ENCODE measurements at places on chromosomes 7 and 10.

DNA sequence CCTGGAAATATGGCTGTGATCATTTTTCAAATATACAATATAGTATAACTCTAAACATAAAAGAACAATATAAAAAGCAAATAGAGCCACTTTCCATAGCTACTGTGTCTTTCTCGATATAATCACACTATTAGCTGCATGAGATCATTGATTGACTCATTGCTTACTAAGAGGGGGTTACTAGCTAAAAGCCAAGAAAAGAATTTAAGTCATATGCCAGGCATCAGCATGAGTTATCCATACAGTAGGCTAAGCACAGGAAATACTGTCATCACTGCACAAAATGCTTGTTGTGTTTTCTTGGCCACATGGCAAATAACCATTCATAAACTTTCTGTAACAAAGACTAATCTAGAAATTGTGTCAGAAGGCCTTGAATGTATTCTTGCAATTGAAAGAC is 18.8 kb upstream of the ABCB5 start:
- no peak for DNase-seq

- DNase-seq, result no peak
These were observed 126.9 kb downstream of the C1GALT1 start for GRCh38 chr7:7309203-7309602.

- DNase-seq, result no peak
These were observed 55.6 kb upstream of the NKX6-2 start for GRCh38 chr10:132841615-132841975.

GRCh38 chr10:71708301-71708703 is 11.3 kb downstream of the C10orf105 start:
- DNase-seq, result no peak

DNA sequence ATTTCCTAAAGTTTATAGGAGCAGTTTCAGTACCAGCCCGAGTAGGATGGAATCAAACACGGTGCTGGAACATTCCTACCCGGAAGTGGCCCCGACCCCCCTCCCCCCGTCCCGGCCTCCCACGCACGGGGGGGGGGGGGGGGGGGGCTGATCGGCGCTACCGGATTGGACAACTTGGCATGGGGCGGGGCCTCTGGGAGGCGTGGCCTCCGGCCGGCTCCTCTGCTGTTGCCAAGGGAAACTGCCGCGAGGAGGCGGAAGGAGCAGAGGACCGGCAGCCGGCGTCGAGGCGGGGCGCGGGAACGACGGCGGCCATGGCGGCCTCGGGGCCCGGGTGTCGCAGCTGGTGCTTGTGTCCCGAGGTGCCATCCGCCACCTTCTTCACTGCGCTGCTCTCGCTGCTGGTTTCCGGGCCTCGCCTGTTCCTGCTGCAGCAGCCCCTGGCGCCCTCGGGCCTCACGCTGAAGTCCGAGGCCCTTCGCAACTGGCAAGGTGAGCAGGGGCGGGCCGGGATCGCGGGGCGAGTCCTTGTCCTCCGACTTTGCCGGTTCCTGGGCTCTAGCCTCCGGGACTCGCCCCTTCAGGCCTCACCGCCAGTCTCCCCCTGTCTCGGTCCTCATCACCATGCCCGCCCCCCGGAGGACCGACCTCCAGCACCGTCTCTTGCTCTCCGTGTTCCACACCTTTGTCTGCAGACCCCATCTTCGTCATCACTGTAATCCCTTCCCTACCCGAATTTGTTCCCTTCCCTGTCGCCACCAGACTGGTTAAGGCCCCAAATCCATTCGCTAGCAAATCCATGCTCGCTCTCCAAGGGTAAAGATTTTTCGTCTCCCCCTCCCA is at the start of gene RHBDD2:
TSS of gene RHBDD2 (plus strand) at position 266 of the 843 bp plus-strand sequence. CDS start at position 315, 49 bp downstream.
- peak; percentile 94 for DNase-seq

All from NCI-H1092 treated with DMSO at 0.1 percent for 48 hours (cell line).